ENCODE measurements at places on chromosomes 7 and 10. TPM values are rescaled to one million over a fixed set of nuclear protein-coding genes. Genes with fewer than 3 reads are reported as not detected.

Gene ABCC2
- 0.16 TPM for total RNA-seq

Gene GNAT3
- not detected for total RNA-seq

Gene OPN4
- total RNA-seq = not detected

Gene PHKG1
- total RNA-seq = 3.6 TPM

Gene SLC39A12
- 2.2 TPM for total RNA-seq

Gene MYH16
- not detected for total RNA-seq

Gene DMTF1
- 200 TPM for total RNA-seq

Gene GNAI1
- total RNA-seq = 196 TPM

Gene PDIA4
- 69.6 TPM for total RNA-seq

Gene MINPP1
- 25.1 TPM for total RNA-seq

Gene OR6B1
- not detected for total RNA-seq

Gene GOT1
- 16.4 TPM for total RNA-seq

Gene CYP3A7
- not detected for total RNA-seq

Gene GIMAP6
- 5.5 TPM for total RNA-seq

Gene CLEC2L
- total RNA-seq = 0.78 TPM

Gene BZW2
- total RNA-seq = 85.2 TPM

Gene HILPDA
- total RNA-seq = 27.5 TPM

Gene NPY4R
- total RNA-seq = not detected

Gene NUB1
- total RNA-seq = 33.5 TPM

Gene WIPF3
- total RNA-seq = 5.6 TPM

Gene SORCS1
- 40.6 TPM for total RNA-seq

Gene TSPAN33
- total RNA-seq = 4.7 TPM

Gene AZGP1
- not detected for total RNA-seq

Gene FAM180A
- not detected for total RNA-seq

Gene ATG9B
- 1.9 TPM for total RNA-seq

Gene TMEM229A
- total RNA-seq = 1.7 TPM

Gene EPO
- total RNA-seq = not detected

Gene GPC2
- 71.9 TPM for total RNA-seq

Gene SORBS1
- total RNA-seq = 123 TPM

Gene PILRA
- total RNA-seq = 1.1 TPM

Gene GSTO2
- total RNA-seq = 0.62 TPM

Gene SPDYE8
- not detected for total RNA-seq

Gene TRIM50
- 0.16 TPM for total RNA-seq

Gene OLAH
- 0.31 TPM for total RNA-seq

Gene HABP2
- total RNA-seq = 0.31 TPM

Gene SPDYE2
- total RNA-seq = not detected

Gene EVX1
- total RNA-seq = not detected
